ENCODE measurements at places on chromosomes 16 and 17.

GRCh38 chr17:1941272-1942065 lies 83.7 kb downstream of the RTN4RL1 start:
- peak; percentile 62 for DNase-seq

- no peak for DNase-seq
Measured at GRCh38 chr16:78563905-78564304, 464.5 kb downstream of the WWOX start.

- DNase-seq: no peak
Measured at GRCh38 chr16:89187770-89188392, 12.5 kb downstream of the SLC22A31 start.

DNA sequence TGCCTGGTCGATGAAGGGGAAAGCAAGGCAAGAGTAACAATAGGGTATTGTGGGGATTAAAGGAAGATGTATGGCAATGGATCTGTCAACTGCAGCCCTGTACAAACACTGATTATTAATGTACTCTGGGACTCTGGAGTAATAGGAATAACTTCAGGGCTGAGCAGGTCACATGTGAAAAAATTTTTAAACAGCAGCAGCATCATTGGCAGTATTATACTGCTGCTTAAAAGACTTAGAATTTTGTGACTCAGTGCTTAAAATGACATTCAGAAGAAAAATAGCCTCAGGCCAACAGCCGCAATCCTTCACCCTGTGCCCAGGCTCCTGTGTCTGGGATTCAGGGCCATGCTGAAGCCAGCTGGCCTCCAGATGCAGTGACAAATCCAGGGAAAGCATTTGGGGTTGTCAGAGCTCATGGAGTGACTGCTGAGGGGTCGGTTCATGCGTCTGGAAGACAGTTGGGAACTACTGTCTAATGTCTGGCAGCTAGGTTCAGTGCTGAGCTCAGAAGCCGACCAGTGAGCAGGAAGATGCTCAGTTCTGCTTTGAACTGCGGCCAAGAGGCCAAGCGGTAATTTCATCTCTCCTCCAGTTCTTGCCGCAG lies 22.2 kb downstream of the TEX2 start:
- peak; percentile 13 for DNase-seq

DNA sequence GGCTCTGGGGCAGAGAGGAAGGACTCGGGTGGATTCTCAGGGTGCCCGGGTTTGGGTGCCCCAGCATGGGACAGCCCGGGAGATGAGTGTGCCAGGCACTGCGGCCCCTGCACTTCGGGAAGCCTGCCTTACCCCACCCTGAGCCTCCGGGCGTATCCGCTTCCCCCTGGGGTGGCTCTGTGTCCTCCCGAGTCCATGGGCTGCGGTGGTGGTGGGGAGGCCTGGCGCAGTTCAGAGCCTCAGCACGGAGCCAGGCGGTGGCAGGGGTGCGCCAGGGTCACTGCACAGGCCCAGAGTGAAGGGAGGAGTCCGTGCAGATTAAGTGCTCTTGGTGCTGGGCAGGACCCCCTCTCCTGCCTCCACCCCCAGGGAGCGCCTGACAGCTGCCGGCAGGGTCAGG lies 20.7 kb downstream of the MYBBP1A start:
- DNase-seq: peak; percentile 19

GRCh38 chr17:74842599-74843351 lies 16.9 kb downstream of the GRIN2C start:
- peak; percentile 87 for DNase-seq

- no peak for DNase-seq
Measured at GRCh38 chr17:30894236-30894635, 11.8 kb downstream of the TEFM start.

DNA sequence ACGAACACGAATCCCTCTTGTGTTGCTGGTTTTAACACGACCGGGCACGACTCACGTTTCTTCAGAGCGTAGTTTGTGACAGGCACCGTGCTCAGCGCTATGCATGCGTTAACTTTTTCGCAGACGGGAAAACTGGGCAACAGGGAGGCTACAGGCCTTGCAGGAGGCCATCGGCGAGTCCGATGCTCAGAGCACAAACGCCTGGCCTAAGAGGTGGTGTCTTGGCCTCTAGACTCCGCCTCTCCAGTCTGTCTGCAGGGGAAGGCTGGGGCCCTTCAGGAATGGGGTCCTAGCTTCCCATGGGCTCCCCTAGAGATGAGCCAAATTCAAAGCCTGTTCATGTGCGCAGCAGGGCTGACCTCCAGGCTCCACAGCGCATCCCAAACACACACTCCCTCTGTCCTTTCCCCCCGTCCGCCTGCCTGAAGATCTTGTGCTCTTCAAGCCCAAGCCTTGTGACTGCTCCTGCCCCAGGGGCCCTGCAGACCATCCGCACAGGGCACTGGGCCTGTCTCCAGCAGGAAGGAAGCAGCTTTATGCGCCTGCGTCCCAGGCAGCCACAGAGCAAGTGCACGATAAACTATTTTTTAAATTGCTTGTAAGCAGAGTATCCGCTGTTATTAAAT lies 3.1 kb downstream of the CLCN7 start:
- DNase-seq: no peak

- DNase-seq: no peak
Measured at GRCh38 chr17:10838682-10839081, 795 bp upstream of the PIRT start.

GRCh38 chr16:66478733-66479511 lies 51.8 kb downstream of the BEAN1 start:
- DNase-seq: peak; percentile 54

GRCh38 chr16:51405361-51405760 lies 254.3 kb upstream of the SALL1 start:
- no peak for DNase-seq

DNA sequence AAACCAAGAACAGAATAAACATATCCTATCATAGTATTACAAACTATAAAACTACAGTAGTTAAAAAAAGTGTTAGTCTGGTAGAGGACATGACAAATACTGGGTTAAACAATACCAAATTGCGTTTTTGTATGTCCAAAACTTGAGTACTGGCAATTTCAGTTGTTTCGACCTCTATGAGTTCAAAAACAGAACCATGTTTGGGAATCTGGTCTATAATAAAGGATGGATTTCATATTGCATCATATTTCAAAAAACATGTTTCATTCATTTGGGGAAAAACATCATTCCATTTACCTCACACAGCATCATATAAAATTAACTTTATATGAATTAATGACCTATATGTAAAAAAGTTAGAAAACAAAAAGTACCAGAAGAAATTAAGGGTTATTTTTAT lies 81.8 kb downstream of the TRIM37 start:
- DNase-seq: no peak
